ENCODE measurements at places on chromosomes 2 and 18.

DNA sequence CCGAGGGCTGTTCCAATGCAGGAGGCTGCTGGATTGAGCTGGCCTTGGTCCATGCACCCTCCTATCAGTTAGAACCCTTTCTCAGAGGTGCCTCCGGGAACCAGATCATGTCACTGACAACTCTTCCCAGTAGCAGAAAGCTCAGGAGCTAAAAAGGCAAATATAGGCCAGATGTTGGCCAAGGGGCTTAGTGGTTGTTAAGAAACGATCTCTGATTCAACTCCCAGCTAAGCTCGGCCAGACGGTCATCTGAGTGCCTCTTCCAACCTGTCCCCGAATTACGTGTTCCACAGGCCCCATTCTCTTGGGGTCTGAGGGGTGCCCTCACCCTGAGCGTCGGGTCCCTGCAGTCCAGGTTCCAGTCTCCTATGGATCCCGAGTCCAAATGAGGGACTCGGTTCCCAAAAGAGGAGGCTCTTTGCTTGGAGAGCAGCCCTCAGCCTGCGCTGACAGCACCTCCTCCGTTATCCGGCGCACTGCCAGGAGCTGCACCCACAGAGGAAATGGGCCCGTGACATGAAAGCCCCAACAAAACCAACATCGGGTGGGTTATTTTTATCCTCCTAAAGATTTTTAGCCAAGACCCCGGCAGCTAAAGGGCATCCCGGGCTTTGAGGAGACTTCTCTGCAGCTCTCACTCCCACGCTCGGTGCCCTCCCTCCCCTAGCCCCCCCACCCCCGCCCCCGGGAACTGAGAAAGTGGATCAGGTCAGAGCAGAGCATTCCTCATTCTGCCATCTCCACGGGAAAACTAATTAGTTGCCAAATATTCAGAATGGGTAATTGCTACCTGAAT lies 106.6 kb upstream of the ID2 start:
- DNase-seq: peak; percentile 46

DNA sequence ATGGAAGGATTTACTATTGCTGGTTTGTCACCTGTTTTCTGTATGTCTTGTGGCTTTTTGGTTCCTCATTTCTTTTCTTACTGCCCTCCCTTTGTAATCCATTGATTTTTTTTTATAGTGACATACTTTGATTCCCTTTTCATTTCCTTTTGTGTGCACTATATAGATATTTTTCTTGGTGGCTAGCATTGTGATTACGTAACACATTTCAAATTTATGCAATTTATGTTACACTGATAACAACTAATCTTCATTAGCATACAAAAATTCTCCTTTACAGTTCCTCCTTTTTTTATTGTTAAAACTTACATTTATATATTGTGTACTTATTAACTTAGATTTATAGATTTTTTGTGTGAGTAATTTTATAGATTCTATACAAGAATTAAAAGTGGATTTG lies 80.6 kb downstream of the OTX1 start:
- DNase-seq: no peak

- no peak for DNase-seq
These were observed 86.0 kb downstream of the TPO start for GRCh38 chr2:1499033-1499795.

- peak; percentile 80 for DNase-seq
These were observed 1727.9 kb upstream of the SLC39A10 start for GRCh38 chr2:193929131-193929530.

- peak; percentile 77 for DNase-seq
These were observed 54.5 kb downstream of the SKA1 start for GRCh38 chr18:50429207-50429948.

DNA sequence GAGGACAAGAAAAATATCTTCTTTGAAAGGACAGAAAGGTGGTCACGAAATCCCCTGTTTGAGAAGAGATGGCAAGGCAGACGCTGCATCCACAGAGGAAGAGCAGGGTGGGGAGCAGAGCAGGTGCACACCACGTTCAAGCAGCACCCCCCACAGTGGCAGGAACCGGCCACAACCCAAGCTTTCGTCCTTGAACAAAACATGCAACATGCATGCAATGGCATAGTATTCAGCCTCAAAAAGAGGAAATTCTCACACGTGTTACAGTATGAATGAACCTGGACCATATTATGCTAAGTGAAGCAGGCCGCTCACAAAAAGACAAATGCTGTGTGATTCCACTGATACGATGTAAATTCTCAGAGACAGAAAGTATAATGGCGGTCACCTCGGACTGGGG lies 51.4 kb downstream of the CMPK2 start:
- no peak for DNase-seq

DNA sequence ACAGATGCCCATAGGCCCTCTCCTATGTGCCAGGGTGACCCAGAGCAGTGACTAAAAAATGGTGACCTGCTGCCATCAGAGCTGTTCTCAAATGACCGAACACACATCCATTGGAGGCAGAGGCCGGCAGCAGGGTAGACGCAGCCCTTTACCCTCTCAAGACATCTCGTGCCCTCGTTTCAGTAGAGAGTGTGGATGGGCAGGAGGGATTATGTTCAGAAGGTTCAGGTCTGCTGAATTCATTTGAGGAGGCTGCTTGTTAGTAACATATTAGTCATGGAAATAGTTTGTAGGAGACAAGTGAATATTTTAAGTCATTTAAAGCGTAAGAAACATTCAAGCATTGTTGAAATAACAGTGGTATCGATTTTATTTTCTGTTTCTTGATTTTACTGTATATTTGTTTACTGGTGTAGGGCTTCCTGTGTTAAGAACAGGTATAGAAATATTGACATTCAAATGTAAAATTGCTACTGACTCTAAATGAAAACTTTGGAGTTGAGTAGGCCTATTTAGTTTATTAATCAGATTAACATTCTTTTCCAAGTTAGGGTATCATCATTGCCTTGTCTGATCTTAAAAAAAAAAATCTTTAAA lies 82.6 kb downstream of the ZNF532 start:
- DNase-seq: no peak

- peak; percentile 24 for DNase-seq
These were observed 214.1 kb downstream of the AGPS start for GRCh38 chr2:177606636-177607035.

DNA sequence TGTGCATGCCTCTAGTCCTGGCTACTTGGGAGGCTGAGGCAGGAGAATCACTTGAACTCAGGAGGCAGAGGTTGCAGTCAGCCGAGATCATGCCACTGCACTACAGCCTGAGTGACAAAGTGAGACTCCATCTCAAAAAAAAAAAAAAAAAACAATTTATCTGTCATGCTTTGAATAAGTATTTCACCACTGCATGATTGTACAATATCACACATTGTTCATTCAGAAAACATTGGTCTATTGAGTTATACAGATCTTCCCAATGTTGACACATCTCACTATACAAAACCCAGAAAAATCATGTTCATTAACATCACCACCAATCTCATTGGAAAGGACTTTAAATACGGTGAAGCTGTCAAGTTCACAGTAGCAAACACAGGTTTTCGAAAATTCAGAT lies 46.8 kb upstream of the PPM1B start:
- DNase-seq: no peak

DNA sequence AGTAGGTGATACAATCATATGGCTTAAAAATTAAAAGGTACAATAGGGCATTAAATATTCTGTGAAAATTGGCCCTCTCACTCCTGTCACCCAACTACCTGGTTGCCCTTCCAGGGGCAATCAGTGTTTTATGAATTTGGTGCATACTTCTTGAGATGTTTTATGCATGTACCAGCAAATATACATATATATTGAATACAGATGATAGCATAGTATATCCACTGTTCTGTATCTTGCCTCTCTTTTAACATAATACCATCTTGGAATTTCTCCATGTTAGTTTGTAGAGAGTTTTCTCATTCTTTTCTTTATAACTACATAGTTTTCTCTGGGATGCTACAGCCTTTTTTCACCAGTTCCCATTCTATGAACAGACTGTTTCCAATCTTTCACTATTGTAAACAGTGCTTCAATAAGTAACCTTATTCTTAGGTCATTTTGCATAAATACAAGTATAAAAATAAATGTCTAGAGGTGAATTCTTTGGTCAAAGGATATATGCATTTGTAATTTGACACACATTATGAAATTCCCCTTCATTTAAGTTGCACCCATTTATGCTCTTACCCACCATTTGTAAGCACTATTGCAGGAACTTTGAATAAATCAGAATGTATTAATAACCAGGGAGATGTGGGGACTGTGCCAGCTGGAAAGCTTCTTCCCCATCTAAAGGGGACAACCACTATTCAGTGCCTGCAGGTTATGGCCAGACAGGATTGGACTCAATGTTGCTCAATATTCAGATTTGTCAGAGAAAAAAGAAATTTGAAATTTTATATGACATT lies 225.4 kb downstream of the STK39 start:
- no peak for DNase-seq

DNA sequence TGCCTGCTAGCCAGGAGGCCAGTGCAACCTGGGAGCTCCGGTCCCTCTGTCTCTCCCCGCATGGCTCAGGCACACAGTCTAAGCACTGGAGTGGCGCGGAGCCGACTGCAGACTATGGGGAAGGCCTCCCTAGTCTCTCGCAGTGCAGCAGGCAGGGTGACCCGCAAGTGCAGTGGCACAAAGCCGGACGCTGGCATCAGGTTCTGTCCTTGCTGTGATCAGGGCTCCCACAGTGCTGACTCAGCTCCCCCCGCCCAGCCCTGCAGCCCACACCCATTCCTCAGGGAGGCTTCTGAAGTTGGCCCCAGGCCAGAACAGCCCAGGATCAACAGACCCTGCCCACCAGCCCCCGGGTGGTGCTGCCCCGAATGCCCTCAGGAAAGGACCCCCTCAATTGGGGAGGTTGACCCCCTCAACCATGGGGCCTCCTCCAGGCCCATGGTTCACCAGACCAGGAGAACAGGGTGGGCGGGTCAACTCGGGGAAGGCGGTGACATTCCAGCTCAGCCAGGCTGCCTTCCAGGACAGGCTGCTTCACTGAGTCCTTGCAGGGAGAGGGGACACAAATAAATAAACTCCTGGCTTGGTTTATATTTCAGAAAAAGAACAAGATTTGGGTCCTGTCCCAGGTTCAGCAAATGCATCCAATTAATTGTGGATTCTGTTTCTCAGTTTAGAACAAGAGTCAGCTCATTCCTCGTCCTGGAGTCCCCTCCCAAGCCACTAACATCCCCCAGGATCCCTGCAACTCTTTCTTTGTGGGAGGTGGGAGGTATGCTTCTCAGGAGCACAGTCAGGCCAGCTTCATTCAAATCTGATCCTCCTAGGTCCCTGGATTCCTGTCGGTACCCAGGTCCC lies 12.2 kb downstream of the BIN1 start:
- no peak for DNase-seq

GRCh38 chr2:218368621-218369153 lies 12.0 kb downstream of the CATIP start:
- peak; percentile 61 for DNase-seq

- no peak for DNase-seq
These were observed 31.5 kb upstream of the NCKAP5 start for GRCh38 chr2:133599811-133600210.

DNA sequence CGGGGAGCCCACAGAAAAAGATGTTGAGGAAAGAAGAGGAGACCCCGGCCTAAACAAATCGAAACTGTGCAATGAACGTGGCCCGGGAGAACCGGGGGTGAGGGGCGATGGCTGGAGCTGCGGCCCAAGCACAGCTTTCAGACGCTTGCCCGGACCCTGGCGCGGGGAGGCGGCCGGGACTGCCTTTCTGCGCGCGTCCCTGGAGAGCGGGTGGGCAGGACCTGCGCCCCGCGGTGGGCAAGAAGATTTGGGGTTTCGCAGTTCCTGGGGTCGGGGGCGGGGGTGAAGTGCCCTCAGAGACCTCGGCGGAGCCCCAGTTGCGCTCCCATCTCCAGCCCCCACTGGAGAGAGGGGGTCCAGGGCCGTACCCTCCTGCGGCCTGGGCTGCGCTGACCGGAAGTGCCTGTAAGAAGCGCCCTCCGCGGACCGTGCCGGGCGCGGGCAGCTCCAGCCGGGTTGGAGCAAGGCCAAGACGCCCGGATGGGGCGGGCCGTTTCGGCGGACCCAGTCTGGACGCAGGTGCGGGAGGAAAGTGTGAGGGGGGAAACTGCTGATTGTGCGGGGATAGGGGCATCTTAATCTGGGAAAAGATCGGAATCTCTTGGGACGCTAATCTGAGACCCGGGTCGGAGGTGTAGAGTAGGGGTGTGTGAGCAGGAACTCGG lies 11.6 kb downstream of the EN1 start:
- peak; percentile 36 for DNase-seq

GRCh38 chr18:23972453-23972852 lies 42.1 kb upstream of the TTC39C start:
- DNase-seq: no peak

DNA sequence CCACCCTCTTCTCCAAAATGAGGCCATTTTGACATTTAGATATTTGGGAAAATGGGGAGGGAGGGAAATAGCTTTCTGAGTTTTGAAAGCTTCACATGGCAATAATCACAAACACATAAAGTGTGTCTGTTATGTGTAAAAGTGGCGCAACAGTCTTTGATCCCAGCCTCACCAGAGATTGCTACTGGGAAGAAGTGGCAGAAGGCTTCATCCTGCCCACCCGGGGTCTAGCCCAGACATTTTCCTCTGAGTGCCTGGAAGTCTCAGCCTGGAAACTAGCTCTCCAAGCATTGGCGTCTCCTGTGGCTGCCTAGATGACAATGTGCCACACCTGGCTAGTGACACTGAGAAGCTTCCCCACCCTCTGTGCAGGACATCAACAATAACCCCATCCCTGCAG lies 1.7 kb upstream of the LBH start:
- no peak for DNase-seq
